ENCODE measurements at places on chromosomes 7 and 10.
A peak's percentile ranks its signal among the peaks of the same experiment; 100 is the strongest.

DNA sequence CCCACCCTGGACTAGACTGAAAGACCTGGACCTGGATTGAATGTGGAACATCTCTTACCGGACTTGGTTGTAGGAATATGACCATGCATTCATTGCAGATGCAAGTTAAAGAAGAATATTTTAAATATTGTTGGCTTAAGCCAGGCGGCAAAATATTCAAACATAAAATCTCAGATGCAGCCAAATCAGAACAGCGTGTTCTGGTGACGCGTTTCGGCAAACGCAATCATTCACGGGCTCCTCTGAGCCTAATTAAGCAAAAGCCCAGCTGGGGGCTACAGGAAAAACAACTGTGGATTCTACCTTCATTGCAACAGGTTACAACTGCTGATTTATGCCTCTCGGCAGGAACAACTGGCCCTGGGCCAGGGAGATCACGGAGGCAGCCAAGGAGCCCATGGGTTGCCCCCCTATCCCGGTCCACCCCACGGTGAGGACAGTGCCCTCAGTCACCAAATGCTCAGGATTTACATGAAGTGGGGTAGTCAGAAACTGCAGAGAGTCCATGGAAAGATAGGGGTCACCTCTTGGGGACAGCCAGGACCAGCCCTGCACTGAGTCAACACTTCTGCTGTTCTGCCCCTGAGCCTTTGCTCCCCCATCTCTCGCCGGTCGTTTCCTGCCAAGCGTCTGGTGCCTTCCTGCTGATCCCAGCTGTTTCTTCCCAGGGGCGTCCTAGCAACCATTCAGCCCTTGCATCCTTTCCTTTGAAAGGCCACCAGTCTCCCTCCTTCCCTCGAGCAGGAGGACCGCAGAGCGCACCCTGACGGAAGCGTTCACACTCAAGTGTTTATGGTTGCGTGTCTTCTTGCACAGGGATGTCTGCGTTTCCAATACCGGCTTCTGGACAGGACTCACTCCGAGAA lies 64.4 kb upstream of the SFMBT2 start:
- DNase-seq: peak; percentile 1

GRCh38 chr10:32976338-32976737 lies 18.3 kb upstream of the ITGB1 start:
- no peak for DNase-seq

GRCh38 chr10:69873135-69873639 lies 71.5 kb downstream of the COL13A1 start:
- DNase-seq: no peak

- DNase-seq: peak; percentile 11
Measured at GRCh38 chr7:93890041-93890463, 501 bp downstream of the TFPI2 start.

DNA sequence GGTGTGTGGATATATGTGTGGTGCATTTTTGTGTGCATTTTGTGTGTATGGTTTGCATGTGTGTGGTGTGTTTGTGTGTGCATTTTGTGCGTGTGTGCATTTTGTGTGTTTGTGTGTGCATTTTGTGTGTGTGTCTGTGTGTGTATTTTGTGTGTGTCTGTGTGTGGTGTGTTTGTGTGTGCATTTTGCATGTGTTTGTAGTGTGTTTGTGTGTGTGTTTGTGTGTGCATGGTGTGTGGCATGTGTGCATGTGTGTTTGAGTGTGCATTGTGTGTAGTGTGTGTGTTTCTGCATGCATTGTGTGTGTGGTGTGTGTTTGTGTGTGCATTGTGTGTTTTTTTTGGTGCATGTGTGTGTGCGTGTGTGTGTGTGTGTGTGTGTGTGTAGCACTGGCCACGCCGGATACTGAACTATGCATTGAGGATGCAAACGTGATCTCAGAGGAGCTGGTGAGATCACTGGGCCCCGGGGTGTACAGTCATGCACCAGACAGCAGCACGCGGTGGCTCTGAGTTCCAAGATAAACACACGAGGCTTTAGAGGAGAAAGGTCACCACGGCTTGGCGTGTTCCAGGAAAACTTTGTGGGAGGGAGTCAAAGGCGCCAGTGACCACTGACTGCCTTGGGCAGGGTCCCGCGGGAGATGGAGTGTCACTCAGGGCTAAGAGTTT lies 106.6 kb upstream of the SHH start:
- no peak for DNase-seq

DNA sequence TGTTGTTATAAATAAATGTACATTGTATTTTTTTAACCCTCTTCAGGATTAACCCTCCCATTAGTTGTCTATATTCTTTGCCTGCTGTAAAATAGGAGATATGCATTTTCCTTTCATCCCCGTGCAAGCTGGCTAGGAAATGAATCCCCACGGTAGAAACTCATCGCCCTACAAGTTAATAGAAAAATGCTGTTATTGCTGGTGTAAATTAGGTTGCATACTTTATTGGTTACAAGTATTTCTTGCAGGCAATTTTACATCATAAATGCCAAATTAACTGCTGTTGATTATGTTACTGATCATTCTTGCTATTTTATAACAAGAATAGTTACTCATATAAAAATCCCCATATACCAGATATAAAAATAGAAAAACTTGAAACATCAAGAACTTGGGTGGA lies 454.2 kb upstream of the KLF6 start:
- DNase-seq: no peak

GRCh38 chr10:117439243-117439912 lies 64.1 kb upstream of the PDZD8 start:
- no peak for DNase-seq

- no peak for DNase-seq
Measured at GRCh38 chr10:133275684-133276092, 980 bp downstream of the ADAM8 start.

- DNase-seq: no peak
Measured at GRCh38 chr7:50553973-50554372, 11.2 kb downstream of the DDC start.

DNA sequence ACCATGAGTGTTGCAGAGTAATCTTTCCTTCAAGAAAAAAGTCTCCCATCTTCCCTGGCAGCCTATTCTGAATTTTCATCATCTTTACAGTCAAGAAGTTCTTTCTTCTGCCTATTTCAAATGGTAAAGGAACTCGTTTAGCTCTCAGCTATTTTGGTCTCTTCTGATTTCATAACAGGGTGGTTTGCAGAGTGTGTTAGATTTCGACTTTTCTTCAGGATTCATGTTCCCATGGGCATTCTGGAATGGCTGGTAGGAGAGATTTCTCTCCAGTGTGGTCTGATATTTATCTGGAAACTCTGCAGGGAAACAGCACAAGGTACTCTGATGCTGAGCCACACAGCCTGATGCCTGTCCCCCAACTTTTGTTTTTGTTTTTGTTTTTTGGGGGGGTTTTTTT lies 111.1 kb upstream of the FAM171A1 start:
- no peak for DNase-seq

GRCh38 chr10:92891885-92892690 lies 43.8 kb downstream of the EXOC6 start:
- no peak for DNase-seq

DNA sequence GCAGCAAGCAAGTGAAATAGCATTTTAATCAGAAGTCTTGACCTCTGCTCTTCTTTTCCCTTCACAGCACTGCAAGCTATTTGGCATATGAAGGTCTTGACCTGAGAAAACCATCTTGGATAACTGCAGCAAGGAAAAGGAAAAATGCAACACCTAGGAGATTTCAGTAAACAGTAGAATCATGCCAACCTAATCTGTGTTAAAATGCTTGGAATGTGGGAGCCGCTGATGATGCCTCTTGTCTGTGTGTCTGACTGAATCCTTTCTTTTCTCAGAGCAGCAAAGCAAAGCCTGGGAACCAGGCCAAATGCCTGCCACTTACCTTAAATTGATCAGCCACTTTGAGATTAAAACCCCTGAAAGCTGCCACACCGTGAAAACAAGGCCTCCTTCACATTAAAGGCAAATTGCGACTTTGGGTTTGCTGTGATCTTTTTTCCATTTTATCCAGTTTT lies 80.4 kb upstream of the CDK6 start:
- DNase-seq: no peak

GRCh38 chr7:148485618-148486017 lies 104.9 kb upstream of the C7orf33 start:
- DNase-seq: no peak

- no peak for DNase-seq
Measured at GRCh38 chr7:143884969-143885559, 16.9 kb downstream of the TCAF1 start.

DNA sequence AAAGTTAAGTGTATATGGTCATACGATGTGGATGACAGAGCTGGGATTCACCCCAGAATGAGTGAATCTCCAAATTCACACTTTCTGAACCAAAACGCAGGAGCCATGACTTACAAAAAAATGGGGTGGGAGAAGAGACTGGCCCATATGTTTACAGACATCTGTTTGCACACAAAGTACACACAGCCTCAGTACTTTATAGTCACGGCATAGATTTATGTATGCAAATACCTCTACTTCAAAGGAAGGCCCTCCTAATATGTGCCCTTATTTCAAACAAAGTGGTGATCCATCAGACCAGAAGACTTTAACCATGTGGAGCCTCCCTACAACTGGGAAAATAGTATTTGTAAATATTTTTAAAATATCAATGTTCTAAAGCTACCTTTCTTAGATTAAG lies 22.2 kb upstream of the JMJD1C start:
- no peak for DNase-seq

DNA sequence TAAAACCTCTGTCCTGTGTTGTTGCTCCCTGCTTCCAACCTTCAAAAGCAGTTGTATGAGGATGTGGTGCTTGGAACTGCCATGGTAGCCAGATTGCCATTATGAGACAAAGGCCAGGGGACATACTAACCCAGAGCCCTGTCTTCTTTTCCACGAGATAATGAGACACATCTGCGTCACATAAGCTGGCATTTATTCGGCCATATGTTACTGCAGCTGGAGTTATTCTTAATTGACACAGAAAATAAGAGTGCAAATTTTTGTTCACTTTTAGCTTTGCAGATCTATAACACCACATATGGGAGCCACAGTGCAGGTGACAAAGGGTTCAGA lies 15.5 kb upstream of the PDLIM1 start:
- DNase-seq: no peak

DNA sequence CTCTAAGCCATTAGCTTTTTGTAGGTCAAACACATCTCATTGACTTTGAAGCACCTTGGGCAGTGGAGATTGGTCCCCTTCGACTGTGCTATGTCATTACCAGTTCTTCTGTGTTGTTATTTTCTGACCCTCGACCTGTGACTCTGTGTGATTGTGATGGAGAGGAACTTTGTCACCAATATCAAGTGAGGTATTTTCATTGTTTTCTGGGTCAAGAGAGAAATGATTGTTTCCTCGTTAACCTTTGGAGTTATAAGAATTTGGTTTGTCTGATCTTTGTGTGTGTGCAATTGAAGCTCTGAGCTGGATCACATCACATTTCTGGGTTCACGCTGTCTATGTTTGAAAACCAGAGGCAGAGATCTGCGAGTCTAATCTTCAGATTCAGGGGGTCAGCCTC lies 432.2 kb upstream of the KLF6 start:
- DNase-seq: no peak

DNA sequence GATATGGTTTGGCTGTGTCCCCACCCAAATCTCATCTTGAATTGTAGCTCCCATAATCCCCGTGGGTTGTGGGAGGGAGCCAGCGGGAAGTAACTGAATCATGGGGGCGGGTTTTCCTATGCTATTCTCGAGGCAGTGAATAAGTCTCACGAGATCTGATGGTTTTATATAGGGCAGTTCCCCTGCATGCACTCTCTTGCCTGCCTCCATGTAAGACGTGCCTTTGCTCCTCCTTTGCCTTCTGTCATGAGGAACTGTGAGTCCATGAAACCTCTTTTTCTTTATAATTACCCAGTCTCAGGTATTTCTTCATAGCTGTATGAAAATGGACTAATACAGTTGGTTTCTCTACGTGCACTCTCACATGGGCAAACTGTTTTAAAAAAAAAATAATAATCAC lies 207.7 kb downstream of the SLC25A13 start:
- DNase-seq: no peak

GRCh38 chr10:106513352-106513771 lies 651.1 kb downstream of the SORCS1 start:
- DNase-seq: peak; percentile 90

GRCh38 chr7:81583882-81584533 lies 185.8 kb downstream of the HGF start:
- DNase-seq: no peak

GRCh38 chr10:76727038-76727437 lies 910.6 kb downstream of the KCNMA1 start:
- DNase-seq: no peak

DNA sequence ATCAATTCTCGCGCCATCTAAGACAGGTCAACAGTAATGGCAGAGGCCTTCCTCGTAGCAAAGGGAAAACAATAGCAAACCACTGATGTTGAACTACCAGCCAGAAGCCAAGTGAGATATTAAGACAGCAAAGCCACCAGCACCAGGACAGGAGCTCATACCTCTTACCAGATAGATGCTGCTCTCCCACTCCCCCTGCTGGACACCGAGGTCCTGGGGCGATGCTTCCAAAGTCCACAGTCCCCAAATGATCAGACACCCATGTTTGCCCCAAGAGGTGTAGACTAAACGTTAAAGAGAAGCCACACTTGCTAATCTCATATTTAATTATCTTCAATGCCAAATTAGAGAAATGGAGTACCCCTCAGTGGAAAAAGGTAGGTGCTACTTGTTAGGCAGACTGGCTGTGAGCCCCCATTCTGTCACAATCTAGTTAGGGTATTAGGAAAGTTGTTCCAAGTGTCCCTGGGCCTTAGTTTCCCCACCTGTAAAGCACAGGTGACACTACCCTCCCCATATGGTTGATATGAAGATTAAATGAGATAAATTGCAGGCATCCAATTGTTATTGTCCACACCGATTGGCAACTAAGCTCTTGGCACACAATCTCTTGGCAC lies 39.9 kb downstream of the TOMM7 start:
- DNase-seq: peak; percentile 41

- DNase-seq: no peak
Measured at GRCh38 chr10:62529396-62529795, 155.2 kb downstream of the ZNF365 start.

- DNase-seq: no peak
Measured at GRCh38 chr10:124117833-124118232, 24.4 kb upstream of the CHST15 start.

DNA sequence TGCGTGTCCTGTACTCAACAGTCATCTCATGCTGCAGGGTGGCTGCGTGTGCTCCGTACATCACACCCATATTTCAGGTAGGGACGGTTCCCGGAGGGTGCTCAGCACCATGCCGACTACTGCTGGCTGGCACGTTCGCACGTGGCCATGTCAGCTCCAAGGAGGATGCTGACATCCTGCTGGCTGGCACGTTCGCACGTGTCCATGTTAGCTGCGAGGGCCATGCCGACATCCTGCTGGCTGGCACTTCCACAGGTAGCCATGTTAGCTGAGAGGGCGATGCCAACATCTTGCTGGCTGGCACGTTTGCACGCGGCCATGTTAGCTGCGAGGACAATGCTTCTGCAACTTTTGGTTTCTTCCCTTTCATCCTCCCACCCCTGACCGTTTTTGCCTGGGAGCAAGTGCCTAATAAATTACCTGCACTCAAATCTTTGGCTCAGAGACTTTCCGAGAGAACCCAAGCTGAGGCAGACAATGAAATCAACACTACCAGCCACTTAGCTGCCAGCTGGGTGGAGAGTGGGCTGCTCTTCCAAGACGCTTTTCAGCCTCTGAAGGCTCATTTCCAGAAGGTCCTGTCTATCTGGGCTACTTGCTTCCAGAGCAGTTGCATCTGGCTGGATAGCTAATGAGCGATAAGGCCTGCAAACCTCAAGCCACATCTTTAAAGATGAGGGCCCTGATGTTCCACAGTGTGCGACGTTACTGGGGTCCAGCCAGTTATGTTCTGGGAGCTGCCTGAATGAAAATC lies 104.6 kb downstream of the WDR37 start:
- DNase-seq: no peak

- DNase-seq: no peak
Measured at GRCh38 chr10:84237199-84238051, 3.9 kb downstream of the LRIT1 start.
